Ascending aorta (tissue), 2 donors: ENCODE measurements at places on chromosomes 2 and 18. TPM values are rescaled to one million over a fixed set of nuclear protein-coding genes. Genes with fewer than 3 reads are reported as not detected.

DNA sequence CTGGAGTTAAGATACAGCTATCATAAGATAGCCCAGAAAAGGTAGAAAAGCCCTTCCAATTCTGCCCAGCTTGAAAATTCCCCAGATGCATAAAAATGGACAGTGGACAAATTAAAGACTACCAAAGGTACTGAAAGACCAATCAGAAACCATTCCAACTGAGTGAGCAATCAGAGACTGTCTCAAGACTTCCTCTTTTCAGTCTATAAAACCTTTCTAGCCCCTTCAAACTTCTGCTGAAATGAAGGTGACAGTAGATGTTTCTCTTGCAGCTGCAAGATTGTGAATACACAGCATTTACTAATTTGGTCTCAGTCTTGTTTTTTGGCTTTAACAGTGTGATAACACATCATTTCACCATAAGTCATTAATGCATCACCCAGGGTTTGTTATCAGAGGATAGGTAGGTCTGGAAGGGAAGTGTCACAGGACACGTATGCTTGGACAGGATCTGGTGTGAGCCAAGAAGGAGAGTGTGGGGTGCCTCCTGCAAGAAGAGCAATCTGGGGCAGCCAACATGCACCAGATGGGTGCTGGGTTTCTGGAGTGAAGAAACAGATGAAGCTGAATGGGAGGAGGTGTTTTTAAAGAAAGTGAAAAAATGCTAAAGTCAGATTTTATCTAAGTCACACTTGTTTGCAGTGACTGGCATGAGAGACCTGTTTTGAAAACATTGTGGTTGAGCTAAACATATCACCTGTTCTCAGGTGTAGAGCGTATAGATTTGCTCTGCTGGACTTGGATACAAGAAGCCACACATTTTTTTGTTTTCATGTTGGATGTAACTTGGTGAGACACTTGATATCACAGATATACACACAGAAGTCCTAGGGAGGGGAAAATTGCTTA is 75.3 kb upstream of the DDX18 start:
- DNase-seq, result no peak

DNA sequence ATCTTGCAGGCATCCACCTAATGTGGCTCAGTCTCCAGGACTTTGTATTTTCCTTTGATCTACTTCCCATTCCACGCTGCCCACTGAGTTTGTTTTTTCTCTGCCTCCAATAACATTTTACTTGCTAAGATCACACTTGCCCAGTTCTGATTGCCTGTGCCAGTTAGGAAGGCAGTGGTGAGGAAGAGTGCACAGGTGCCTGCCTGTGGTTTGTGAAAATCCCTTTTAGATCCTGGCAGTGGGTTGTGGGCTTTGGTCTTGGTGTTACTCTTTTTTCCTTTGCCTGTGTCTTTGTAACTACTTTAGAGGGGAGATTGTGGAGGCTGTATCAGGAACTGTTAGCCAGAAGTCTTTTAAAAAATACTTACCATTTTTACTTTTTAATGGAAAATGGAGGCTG is 36.9 kb upstream of the KCNG2 start:
- DNase-seq, result no peak

DNA sequence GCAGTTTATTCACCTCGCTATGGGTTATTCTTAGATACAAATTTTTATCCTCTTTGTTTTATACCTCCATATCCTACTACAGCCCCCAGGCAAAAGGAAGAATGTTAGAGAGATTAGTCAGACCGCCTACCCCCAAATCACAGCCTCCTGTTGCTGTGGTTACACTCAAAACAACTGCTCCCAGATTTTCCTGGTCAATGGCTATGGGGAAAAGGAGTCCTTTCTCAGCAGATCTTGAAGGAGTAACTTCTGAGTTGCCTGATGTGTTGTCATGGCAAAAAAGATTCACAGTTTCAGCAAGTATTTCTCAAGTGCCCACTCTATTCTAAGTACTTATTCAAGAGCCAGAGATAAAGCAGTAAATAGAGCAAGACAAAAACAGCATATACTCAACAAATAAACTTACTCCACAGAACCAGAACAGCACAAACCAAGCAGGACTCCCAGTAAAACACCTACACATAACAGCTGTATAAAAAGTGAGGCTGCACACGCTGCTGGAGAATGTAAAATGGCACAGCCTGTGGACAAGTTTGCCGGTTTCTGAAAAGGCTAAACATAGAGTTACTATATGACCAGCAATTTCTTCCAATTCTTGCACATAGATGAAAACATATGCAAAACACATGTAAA is 104.8 kb downstream of the NOL10 start:
- no peak for DNase-seq

The SERPINB7 gene
- total RNA-seq, result not detected

- DNase-seq, result no peak
These were observed 65.0 kb downstream of the ROCK2 start for GRCh38 chr2:11279398-11279797.

- no peak for DNase-seq
These were observed 142.1 kb downstream of the FAM124B start for GRCh38 chr2:224259831-224260230.

DNA sequence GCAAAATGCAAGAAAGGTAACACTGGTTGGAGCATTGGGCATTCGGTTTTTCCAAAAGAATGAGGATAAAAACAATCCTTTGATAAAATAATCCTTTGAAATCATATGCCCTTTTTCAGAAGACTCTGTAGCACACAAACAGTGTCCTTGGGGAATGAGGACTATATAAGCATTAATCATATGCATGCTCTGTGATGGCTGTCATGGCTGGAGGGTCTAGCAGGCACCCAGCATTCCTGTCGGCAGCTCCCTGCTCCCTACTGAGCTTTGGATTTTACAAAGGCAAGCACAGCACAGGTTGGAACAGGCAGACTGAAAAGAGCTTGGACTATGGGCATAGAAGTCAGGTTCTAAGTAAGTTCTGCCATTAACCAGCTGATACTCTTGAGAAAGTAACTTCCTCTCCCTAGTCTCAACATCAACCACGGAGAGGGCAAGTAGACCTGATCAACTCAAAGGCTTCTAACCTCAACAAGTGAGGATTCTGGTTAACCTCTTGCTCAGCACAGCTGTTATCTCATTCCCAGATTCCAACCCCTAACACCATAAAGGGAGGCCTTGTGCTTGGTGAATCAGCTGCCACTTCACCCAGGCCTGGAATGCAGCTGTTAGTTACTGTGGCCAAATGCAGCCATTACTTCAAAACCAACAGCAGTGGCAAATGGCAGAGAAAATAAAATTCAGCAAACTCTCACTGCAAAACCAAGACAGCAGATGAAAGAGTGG is 29.5 kb downstream of the GALNT14 start:
- DNase-seq, result no peak

The ASTL gene
- not detected for total RNA-seq

DNA sequence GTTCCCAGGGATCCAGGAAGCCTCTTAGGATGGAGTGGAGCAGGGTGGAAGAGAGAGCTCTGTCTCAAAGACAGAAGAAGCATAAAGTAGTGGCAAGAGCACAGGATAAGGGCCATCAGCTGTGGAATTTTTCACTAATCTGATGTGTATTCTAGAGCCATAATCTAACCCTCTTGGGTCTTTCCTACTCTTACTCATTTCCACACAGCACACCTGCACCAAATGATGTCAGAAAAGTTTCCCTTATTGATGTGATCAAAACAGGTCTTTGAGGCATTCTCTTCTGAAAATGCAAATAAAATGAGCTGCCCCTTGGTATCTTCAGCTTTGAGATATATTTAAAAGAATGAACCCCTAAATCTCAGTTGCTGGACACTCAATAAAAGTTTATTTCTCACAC is 415.1 kb upstream of the CHST9 start:
- no peak for DNase-seq

GRCh38 chr2:12842917-12843316 is 126.2 kb downstream of the TRIB2 start:
- no peak for DNase-seq
